Right lobe of liver (tissue), 6 donors: ENCODE measurements at places on chromosomes 7 and 10. TPM values are rescaled to one million over a fixed set of nuclear protein-coding genes. Genes with fewer than 3 reads are reported as not detected.

DNA sequence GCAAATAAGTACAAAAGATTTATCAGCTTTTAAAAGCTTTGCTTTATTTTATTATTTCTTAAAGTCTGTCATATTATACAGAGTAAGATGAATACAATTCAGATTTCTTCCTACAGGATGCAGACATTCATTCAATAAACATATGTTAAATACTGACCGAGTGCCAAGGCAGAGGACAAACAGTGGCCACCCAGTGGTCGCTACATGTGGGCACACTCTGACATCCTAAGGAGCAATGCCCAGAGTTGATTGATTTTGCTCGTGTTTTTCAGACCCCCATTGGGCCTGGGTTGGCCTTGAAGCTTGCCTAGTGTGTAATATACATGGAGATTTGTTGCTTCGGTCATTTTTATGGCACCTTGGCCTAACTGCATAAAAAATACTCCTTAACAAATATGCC, 201.2 kb downstream of the CCDC3 start:
- no peak for DNase-seq

GRCh38 chr10:70441895-70442309, 421 bp upstream of the NODAL start:
- DNase-seq, result no peak

GRCh38 chr10:73576178-73576889, 14.8 kb downstream of the USP54 start:
- DNase-seq, result peak; percentile 65

- no peak for DNase-seq
Observed at GRCh38 chr10:61937631-61938351, 36.3 kb downstream of the ARID5B start.

GRCh38 chr10:129445436-129446182, 21.4 kb upstream of the MGMT start:
- DNase-seq, result no peak

GRCh38 chr7:82323806-82324205, 119.8 kb downstream of the CACNA2D1 start:
- no peak for DNase-seq

GRCh38 chr10:76766682-76767081, 870.9 kb downstream of the KCNMA1 start:
- DNase-seq, result no peak

- DNase-seq, result no peak
Observed at GRCh38 chr7:1076184-1077072, 11.5 kb upstream of the GPER1 start.

DNA sequence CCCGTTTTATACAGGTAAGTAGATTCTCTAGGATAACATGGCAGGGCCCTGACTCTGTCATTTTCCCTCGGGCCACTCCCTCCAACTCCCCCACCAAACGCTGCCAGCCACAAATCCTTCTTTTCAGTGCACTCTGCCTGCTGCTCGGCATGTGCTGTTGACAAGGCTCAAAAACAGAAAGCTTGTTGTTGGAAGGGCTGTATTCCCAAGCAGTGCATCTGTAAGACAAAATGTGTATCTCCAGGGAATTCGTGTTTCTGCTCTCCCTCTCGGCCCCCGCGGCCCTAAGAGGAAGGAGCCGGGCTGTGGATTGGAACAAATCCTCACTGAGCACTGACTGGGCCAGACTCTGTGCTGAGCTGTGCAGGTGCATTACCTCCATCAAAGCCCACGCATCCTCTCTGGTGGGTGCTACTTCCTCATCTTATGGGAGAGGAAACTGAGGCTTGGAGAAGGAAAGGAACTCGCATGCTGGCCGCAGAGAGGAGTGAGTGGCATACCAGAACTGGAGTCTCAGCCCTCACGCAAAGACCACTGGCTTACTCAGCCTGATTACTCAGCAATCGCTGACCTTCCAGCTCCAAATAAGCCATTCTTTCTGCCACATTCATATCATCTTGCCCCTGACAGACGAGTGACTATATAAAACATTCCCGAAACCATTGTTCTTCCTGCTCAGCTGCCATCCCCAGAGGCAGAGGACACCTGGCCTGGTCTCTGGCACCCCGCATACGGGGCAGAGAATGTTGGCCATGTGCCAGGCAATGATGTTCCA, 33.5 kb upstream of the ENO4 start:
- DNase-seq, result no peak

DNA sequence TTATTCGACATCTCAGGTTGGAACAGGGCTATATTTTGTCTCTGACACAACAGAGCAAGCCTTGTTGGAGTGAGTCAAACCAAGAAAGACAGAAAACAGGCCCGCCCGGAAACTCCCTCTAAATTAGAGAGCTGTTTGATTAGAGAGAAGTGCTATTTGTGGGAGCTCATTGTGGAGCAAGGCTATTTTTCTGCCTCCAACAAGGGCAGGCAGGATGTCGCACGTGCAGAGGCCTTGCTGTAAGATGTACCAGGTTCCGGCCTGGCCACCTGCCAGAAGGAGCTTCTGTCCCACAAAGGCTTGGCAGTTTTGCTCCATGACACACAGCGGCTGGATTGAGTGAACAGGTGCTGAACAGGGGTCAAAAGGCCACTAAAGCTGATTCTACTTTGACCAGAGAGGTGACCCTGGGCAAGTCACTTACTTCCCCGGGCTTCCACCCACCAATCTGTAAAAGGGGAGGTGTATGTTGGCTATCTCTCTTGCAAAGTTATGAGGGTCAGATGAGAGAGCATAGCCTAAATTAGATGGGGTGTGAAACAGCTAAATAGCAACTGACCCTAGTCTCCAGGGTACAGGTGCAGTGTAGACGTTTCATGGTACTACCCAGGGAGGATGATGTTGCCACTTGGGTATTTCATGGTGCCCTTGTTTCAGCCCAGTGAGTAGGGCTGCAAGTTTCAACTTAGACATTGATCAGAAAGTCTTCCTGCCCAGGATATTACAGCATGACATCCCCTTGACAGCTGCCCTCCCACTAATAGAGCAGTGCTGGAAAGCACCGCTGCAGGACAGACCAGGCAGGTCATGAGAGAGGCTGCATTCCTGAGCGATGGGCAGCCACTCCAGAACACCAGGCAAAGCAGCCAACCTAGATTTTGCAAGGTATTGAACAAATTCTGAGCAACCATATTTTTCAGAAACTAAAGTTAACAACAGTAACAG, 62.0 kb downstream of the VSTM4 start:
- DNase-seq, result no peak

Gene PPP1R3C
- total RNA-seq, result 24.7 TPM

Gene AMZ1
- total RNA-seq, result 5.8 TPM

Gene ECD
- 15.1 TPM for total RNA-seq

Gene PCLO
- total RNA-seq, result 0.53 TPM

Gene TMEM270
- not detected for total RNA-seq

Gene NKX6-2
- not detected for total RNA-seq

Gene ZNF727
- not detected for total RNA-seq
